ENCODE measurements at places on chromosomes 5 and 9.
A peak's percentile ranks its signal among the peaks of the same experiment; 100 is the strongest.

- no peak for DNase-seq
Measured at GRCh38 chr9:30504502-30504905, 1879.9 kb upstream of the ACO1 start.

DNA sequence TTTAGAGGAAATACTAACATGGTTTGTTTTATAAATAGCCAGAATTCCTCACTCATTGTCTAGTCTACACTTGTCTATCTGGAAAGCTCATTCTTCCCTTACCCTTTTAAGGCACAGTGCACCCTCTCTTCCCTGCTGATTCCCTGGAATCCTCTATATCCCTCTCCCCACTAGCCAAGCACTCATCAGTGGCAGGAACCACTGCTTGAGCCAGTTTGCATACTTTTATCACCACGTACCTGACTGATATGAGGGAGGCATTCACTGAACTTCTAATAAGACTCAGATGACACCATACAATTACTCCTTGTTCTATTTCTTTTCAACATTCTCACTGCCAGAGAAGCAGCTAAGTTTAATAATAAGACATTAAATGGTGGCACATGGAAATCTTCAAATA, 134.9 kb downstream of the EFNA5 start:
- no peak for DNase-seq

GRCh38 chr5:172945151-172945550, 14.1 kb upstream of the RPL26L1 start:
- DNase-seq: no peak

- no peak for DNase-seq
Measured at GRCh38 chr5:77921094-77921768, 145.1 kb upstream of the TBCA start.

DNA sequence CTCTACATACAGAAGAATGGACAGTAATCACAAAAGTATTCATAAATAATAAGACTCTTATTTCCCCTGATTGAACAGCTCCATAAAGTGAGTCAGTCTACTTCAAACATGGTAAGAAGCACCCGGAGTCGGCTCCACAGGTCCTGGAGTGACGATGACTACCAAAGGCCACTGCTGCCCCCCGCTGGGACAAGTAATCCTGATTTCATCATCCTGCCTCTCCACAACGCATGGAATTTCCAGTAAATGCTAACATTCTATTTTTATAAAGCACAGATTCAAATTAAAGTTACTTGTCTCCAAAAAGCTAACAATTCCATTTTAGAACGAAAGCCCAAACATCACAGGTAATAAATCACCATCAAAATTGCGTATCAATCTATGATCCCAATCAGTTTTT, 16.2 kb downstream of the ATPSCKMT start:
- DNase-seq: no peak

DNA sequence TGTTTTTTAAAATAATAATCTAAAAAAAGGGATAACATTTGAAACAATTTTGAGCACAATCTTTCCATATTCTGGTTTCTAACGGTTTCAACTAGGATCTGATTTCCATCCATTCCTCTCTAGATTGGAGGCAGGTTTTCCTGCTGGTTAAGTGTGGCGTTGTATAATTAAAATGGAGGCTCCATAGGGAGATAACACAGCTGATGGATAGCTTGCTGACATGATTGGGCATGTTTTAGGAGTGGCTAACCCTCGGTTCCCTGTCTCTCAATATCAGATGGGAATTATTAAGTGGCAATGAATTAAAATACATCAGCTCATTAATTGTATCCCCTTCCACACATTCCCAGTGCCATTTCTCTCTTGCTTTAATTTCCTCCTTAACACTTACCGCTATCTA, 209.0 kb downstream of the ALDH1A1 start:
- DNase-seq: no peak

- no peak for DNase-seq
Measured at GRCh38 chr5:127810017-127810416, 106.8 kb downstream of the CCDC192 start.

GRCh38 chr5:168152660-168153059, 138.8 kb upstream of the WWC1 start:
- no peak for DNase-seq

DNA sequence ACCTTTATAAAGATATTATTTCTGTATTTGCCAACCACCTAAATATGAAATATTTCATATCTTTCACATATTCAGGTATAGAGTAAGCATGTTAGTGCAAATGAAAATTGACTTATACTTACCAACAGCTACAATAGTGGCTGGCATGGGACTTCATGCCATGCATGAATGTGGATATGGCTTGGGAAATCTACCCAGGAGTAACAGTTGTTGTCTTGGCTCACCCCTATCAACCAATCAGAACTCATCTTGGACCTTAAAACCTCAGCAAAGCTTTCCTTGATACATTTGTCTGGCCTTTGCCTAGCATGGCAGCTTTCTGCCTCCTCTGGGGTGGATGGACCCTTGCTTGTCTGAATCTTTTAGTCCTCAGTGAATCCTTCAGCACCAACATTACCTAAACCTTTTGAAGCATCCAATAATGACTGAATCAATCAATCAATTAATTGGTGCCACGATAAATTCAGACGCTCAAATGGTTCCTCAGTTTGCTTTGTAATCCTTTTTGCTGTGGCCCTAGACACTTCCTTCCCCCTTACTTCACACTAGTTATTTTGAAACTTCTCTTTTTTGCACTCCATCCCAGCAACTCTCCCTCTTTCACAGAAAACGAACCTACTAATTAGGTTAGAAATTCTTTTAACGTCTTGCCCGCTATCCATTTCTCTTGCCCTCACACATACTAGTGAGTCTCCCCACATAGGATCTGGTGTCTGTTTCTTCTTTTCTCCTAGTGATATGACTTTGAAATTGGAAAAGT, 132.3 kb upstream of the ZNF608 start:
- no peak for DNase-seq

GRCh38 chr5:173812811-173813550, 75.2 kb upstream of the CPEB4 start:
- no peak for DNase-seq

- DNase-seq: no peak
Measured at GRCh38 chr5:105030153-105030552, 1467.6 kb upstream of the NUDT12 start.

DNA sequence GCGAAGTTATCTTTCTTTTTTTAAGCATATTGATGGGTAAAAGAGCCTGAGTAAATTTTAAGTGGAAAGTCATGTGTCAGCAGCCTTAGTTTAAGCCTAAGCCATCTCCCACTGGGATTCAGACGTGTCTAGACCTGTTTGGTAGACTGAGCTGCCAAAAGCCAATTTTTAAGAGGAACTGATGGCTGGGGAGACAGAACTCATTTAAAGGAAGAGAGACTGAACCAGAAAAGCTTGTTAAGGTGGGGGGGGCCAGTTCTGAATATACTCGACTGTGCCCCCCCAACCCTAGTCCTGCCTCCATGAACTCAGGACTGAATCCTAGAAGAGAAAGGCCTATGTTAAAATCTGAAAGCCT, 58.3 kb upstream of the PLPP1 start:
- DNase-seq: no peak

DNA sequence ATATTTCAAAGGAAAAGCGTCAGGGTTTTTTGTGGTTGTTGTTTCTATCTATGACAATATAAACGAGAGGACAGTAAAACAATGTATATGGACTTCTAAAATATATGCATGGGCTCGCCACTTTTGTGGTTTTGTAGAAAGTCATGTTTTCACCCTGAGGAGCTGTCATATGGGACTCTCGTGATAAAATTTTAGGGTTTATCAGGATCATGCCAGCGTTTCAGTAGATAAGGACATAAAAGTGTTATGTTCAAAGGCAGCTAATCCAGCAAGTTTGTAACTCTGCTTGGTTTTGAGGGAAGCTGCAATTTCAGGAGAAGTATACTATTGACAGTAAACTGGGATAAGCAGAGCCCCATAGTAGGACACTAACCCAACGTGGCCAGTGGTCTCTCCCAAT, 120.3 kb downstream of the CDC42SE2 start:
- DNase-seq: no peak

DNA sequence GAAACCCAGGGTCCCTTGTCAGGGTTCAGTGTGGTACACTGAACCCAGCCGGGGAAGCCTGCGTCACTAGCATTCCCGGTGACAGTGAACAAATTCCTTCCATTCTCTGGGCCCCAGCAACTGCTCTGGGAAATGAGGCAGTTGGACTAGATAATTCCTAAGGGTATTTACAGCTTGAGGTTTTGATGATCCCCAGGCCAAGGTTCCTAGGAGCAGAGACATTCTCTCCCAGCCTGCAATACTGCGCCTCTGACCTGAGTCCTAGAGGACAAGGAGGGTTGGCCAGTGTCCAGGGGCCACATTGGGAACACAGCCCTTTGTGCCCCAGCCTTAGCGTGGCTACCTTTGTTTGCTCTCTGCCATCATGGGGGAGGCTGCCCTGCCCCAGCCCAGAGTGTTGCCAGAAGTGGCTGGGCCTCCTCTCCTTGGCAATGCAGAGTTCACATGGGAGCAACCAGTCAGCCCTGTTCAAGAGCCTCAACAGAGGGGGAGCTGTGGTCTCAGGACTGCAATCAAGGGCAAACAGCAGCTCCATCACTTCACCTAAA, 178.2 kb downstream of the SEC61B start:
- no peak for DNase-seq

GRCh38 chr9:32486839-32487562, 39.0 kb downstream of the RIGI start:
- no peak for DNase-seq

GRCh38 chr9:135479469-135480052, at the start of gene PPP1R26:
TSS of gene PPP1R26 (plus strand) at chr9:135479782. CDS start at chr9:135484511, 4,729 bp downstream.
- DNase-seq: peak; percentile 11

GRCh38 chr9:116115761-116116353, 37.7 kb upstream of the PAPPA start:
- DNase-seq: no peak

DNA sequence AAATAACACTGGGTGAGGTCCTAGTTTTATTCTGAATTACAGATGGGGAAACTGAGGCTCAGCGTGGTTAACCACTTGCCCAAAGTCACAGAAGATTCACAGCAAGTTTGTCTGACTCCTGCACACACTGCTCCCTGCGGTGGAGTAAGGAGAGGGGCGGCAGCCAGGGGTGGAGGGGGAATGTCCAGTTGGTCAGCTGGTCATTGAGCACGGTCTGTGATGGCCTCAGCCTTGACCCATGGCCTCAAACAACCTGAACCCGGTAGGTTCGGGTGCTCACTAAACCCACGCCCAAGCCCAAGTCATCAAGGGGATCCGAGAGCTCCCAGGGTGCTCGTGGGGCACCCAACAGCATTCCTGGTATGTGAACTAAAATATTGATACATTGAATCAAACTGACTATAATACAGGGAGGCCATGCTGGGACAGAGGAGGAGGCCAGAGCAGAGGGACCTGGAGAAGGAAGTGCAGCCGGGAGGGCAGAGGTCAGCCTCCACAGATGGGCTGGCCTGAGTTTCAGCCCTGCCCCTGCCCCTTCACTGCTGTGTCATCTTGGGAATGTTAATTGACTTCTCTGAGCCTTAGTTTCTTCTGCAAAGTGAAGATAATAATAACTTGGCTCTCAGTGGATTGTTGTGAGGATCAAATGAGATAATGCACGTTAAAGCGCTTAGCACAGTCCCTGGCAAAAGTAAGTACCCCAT, 3.6 kb upstream of the IL17B start:
- DNase-seq: no peak

DNA sequence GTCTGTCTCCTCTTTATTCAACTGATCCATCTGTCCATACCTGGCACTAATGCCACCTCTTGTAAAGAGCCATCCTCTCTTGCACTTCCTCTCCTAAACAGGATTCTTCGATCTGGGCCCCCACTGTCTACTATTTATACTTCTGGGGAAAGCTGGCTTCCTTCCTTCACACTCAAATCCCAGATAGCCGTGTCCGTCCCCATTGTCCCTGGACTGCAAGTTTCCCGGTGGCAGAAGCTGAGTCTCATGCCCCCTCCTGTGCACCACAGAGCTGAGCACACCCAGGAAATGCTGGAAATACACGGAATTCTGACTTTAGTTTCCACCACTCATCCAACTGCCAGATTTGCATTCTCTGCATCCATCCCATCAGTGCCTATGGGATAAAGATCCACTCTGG, 84.0 kb downstream of the MARCHF11 start:
- no peak for DNase-seq

GRCh38 chr5:56751572-56752313, 63.6 kb upstream of the MAP3K1 start:
- DNase-seq: no peak

DNA sequence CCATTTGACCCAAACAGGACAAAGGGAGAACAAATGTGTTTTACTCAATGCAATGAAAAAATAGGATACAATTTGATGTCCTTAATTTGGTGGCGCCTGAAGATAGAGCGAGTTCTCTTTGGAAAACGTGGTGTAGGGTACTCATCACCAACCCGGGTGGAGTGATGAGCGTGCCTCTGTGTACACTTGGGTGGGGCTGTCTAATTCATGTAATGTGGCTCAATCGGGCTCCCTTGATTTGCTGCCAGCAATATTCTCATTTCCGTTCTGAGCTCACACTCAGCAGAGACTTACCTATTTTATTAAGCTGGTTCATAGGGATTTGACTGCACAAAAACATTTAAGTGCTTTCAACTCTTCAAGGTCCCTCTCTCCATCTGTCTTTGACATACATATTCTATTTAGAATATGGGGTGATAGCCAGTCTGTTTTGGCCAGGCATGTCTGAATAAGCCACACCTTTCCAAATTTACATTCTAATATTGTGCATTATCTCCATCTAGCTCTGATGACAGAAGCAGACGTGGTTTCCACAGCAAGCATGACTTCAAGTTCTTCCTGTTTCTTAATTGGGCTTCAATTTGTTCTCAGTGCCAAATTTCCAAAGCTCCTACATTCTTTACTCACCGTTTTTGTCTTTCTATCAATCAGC, 162.5 kb downstream of the IRX2 start:
- no peak for DNase-seq

- DNase-seq: no peak
Measured at GRCh38 chr9:134899168-134899567, 18.5 kb downstream of the FCN1 start.

- no peak for DNase-seq
Measured at GRCh38 chr5:36717131-36717695, 110.8 kb downstream of the SLC1A3 start.

- no peak for DNase-seq
Measured at GRCh38 chr5:132115375-132115774, 41.8 kb downstream of the CSF2 start.

- no peak for DNase-seq
Measured at GRCh38 chr9:116422119-116422979, 264.8 kb upstream of the TRIM32 start.

- no peak for DNase-seq
Measured at GRCh38 chr9:2725898-2726649, 8.8 kb downstream of the KCNV2 start.
